NCI-H748 treated with DMSO at 0.1 percent for 48 hours (cell line): ENCODE measurements at places on chromosomes 7 and 10.

GRCh38 chr7:104967088-104967487 is 46.9 kb upstream of the KMT2E start:
- DNase-seq, result no peak

- DNase-seq, result no peak
These were observed 463 bp upstream of the UPP1 start for GRCh38 chr7:48088559-48089045.

DNA sequence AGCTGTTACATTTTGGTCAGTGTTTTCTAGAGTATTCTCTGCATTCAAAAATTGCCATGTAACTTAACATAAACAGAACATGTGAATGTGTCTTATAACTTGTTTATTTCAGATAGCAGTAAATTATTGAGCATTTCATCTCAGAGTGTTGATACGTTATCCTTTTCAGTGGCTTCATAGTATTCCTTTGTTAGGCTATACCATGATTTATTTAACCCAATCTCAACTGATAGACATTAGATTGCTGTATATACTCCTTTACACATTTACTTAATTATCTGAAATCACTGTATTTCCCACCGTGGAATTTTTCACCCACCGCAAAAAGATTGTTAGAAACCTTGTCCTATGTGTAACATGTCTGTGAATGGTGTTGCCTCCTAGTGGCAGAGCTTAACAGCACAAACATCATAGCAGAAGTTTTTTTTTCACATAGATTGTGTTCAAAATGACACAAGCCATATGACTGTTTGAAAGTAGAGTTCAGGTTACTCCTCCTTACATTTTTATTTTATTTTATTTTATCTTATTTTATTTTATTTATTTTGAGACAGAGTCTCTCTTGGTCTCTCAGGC is 21.4 kb downstream of the SLF2 start:
- no peak for DNase-seq

- DNase-seq, result no peak
These were observed 26.1 kb downstream of the IFIT5 start for GRCh38 chr10:89440226-89441009.

DNA sequence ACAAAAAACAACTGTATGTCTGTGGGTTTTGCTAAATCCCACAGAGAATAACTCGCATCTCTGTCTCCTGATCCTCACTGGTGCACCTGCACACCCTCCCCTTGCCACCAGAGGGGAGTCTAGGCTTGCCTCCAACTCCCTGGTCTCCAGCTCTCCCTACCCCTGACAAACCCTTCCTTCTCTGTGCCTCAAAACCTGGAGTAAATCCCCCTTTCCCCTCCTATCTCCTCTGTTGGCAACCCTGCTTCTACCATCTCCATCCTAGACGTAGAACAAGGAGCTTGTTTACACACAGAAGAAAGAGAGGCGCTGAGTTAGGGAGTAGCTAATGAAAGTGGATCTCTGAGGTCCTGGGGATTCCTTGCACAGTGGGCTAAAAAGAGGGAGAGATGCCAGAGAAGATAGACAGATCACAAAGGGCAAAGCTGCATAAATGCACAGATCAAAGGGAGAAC is 6.0 kb downstream of the MBLAC1 start:
- DNase-seq, result peak; percentile 73

GRCh38 chr10:129415215-129416140 is 51.6 kb upstream of the MGMT start:
- DNase-seq, result no peak

GRCh38 chr7:142030294-142030693 is 34.6 kb downstream of the MGAM start:
- no peak for DNase-seq

- DNase-seq, result no peak
These were observed 27.4 kb downstream of the COL1A2 start for GRCh38 chr7:94422136-94422535.

DNA sequence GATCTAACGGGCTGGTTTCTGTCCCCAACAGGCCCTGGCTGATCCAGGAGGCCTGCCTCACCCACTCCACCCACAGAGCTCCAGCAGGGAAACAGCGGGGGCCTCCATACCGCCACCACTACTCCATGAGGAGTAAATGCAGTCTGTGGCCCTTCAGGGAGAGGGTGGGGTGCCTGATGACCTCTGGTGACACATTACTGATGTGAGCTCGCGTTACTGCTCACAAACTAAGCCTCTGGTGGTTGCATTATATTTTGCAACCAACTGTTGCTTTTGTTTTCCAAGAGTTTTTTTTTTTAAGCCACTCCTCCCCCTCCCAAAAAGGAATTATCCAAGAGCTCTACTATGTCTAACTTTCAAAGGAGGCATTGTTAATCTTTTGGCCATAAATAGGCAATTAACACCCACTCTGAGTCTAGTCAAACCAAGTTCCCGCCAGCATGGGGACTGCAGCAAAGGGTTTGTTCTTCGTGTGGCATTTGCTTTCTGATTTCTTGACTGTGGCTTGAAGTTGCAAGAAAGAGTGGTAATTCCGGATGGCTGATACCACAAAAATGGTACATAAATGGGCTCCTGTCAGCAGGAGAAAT is 72.6 kb downstream of the FAM53B start:
- DNase-seq, result no peak

DNA sequence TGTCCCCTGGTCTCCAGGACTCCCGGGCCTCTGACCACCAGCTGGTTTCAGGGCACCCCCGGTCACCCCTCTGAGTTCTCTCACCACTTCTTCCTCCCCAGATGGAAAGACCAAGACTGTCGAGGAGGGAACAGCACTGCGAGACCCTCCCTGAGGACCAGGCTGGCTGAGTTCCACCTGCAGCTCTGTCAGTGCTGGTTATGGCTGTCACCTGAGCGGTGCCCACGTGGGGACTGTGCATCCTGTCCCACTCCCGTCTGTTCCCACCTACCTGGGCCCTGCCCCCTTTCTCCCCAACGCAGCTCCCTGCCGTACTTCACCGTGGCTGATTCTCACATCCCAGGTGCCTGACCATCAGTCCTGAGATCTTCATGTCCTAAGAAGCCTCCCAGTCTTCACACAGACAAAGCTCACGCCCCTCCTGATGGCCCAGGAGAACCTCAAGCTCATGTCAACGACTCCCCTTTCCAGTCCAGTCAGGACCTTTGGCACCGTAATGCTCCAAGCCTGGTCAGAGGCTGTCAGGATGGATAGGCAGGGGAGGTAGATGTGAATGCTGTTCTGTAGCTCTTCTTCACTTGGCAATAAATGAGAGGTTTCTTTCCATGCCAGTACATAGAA is 159.7 kb downstream of the USP6NL start:
- no peak for DNase-seq

- no peak for DNase-seq
These were observed 113.5 kb upstream of the C10orf90 start for GRCh38 chr10:126783806-126784557.

DNA sequence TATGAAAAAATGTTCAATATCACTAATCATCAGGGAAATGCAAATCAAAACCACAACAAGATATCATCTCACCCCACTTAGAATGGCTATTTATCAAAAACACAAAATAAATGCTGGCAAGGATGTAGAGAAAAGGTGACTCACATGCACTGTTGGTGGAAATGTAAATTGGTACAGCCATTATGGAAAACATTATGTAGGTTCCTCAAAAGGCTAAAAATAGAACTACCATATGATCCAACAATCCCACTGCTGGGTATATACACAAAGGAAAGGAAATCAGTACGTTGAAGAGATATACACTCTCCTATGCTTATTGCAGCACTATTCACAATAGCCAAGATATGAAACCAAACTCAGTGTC is 50.2 kb downstream of the CDK1 start:
- no peak for DNase-seq
